Dorsolateral prefrontal cortex (tissue), 122 donors: ENCODE measurements at places on chromosomes 16 and 17. TPM values are rescaled to one million over a fixed set of nuclear protein-coding genes. Genes with fewer than 3 reads are reported as not detected.

GRCh38 chr17:67076290-67076689 is 31.9 kb downstream of the CACNG1 start:
- no peak for DNase-seq

- DNase-seq: no peak
Measured at GRCh38 chr17:10598621-10599020, 49.2 kb upstream of the MYH2 start.

DNA sequence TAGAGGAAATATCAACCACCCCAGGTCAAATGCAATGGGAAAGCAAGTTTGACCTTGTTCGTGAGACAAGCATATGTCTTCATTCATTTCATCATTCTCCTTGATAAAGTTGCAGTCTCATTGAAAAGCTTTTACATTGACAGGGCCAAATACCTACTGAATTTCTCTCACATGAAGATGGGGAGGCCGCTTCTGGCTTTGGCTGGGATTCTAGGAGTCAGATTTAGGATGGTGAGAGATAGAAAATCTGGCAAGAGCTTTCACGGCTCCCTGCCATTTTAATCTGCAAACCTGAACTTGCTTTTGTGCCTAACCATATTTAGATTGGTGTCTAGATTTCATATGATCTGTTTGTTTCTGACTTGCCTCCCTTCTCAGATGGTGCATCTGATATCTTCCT is 88.0 kb downstream of the TMEM100 start:
- DNase-seq: peak; percentile 30

- DNase-seq: no peak
Measured at GRCh38 chr17:66526827-66527226, 224.4 kb downstream of the PRKCA start.

- DNase-seq: no peak
Measured at GRCh38 chr16:1492082-1492922, 858 bp upstream of the TELO2 start.

ABCA9 gene
- total RNA-seq: 22.1 TPM
